ENCODE measurements at places on chromosomes 4 and X.

DNA sequence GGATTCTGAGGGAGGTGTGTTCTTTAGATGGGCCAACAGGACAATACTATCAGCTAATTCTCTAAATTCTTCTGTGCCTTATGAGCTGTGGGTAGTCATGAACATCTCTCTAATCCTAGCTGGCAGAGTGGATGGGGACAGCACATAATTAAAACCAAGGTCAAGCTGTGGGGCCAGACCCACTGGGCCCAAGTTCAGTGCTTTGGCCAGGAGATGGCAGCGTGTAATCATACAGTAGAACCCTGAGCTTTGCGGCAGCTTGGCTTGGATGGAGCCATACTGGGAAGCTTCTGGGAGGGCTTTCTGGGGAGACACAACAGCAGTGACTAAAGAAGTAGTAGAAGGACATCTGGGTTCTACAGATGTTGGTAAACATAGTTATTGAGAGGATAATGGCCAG is 140.3 kb upstream of the CXCL13 start:
- peak; percentile 6 for DNase-seq

GRCh38 chrX:10414862-10415261 is 205.5 kb downstream of the MID1 start:
- DNase-seq: no peak

GRCh38 chr4:73573794-73574528 is 46.3 kb downstream of the RASSF6 start:
- peak; percentile 53 for DNase-seq

DNA sequence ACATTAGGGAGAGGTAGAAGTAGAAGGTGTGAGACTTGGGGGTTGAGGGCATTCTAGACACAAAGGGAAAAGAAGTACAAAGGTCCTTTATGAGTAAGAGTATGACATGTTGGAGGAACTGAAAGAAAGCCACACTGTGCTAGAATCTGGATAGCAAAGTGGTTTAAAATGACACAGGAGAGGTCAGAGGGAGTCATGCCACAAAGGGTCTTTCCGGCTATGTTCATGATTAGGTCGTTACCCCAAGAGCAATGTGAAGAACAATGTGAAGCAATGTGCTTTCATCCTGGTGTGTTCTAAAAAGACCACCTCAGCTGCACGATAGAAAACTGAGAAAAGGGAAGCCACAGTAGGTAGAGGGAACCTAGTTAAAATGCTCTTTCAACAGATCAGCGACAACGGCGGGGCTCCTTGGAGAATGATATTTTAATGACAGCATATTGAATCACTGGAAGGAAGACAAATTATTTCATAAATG is 29.2 kb downstream of the SMIM14 start:
- peak; percentile 66 for DNase-seq

GRCh38 chr4:117889978-117890377 is 144.3 kb upstream of the NDST3 start:
- DNase-seq: no peak

DNA sequence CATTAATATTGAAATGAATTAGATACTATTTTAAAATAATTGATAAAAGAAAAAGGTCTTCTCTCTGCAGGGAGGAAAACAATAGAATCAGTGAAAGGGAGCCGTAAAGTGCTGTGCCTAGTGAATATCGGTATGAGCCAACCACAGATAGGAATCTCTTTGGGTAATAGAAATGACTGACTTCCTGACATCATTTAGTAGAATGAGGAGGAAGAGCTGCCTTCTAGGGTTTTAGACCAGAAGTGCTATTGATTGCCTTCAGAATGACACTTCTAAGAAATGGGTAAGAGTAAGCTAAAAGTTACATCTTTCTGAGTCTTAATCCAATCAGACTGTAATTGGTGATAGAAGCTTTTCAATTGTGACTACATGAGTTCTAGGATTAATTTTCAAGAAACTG is 134.0 kb upstream of the MAP9 start:
- no peak for DNase-seq

DNA sequence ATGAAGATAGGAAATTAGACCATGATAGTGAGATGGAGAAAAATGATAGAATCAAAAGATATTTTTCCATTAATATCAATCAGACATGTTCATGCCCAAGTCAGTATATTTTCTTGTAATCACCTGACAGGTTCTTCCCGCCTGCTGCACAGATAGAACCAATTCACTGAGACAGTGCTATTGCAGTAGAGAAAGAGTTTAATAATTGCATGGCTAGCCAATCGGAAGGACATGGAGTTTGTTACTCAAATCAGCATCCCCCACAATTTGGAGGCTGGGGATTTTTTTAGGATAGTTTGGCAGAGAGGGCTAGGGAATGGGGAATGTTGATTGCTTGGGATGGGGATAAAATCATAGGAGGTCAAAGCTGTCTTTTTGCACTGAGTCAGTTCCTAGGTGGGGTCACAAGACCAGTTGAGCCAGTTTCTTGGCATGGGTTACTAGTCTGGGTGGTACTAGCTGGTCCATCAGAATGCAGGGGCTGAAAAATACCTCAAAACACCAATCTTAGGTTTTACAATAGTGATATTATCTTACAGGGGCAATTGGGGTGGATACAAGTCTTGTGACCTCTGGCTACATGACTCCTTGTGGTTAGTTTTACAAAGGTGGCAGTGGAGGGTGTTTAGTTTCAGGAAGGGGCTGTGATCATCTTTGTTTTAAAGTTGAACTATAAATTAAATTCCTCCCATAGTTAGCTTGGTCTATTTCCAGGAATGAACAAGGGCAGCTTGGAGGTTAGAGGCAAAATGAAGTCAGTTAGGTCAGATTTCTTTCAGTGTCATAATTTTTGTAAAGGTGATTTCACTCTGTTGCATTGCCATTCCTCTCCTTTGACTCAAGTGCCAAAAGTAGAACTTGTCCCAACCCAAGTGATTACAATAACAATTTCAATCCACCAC is 100.3 kb upstream of the PDE5A start:
- no peak for DNase-seq

DNA sequence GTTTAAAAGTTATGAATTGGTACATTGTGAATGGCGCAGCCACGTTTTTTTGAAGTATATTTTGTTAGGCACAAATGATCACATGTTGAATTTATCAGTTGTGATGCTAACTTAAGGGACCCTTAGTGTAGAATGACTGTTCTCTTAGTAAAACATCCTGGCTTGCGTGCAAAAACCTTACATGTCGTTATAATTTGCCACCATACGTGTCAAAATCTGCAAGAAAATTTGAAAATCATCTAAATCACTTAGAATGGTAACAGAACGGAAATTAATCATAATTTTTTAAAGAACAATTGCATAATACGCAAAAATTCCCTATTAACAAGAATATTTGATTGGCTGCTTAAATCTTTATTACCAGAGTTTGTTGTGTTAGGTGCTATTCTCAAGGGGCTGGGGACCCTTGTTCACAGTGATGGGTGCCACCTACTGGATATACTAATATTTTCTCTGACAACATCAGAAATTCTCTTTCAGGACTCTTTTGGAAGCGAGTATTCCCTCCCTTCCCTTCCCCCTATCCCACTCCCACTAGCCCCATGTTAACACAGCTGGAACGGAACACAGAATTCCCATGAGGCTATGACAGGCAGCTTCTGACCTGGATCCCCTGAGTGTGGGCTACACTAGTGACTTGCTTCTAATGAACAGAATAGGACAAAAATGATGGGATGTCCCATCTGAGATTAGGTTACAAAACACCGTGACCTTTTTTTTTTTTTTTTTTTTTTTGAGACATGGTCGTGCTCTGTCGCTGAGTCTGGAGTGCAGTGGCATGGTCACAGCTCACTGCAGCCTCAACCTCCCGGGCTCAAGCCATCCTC is 71.8 kb downstream of the SUPT20HL2 start:
- DNase-seq: no peak

DNA sequence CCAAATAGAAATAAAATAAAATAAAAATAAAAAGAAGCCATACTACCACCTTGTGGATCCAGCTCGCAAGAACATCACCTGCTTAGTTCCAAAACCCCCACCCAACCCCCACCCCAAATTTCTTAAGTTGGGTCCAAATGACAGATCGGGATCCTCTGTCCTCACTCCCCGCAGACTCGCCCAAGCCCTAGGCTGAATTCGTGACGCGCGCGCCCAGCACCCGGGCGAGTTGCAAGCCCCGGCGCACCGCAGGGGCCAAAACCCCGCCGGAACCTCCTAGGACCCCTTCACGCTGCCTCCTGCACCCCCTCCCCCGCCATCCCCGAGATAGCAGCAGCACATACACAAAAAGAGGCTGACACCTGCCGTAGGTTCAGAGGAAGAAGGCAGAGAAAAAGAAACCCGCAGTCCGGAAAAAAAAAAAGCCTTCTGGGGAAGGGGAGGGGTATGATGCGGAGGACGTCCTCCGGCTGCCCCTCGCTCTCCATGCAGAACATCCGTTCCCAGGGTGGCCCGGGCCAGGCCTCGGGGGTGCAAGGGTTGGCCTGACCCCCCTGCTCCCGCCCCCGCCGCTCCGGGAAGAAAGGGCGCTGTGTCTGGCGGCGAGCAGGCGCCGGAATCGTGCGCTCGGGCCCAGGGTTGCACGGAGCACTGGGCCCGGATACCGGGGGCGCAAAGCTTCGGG is 2.6 kb downstream of the NLGN4X start:
- DNase-seq: no peak

DNA sequence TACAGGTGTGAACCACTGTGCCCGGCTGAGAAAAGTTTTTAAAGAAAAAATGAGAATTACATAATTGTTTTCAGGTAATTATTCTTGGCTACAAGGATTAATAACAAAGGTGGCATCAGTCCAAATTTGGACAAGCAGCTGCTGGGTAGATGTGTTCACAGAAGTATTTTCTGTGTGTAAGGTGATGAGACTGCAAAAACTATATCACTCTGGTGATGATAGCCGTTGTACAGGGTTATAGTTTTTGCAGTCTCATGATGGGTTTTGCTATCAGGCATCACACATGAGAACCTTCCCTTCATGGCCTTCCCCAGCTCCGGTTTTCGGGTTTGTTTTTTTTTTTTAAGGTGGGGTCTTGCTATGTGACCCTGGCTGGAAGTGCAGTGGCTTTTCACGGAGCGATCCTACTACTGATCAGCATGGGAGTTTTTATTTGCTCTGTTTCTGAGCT is 5.1 kb upstream of the SLC10A3 start:
- no peak for DNase-seq

DNA sequence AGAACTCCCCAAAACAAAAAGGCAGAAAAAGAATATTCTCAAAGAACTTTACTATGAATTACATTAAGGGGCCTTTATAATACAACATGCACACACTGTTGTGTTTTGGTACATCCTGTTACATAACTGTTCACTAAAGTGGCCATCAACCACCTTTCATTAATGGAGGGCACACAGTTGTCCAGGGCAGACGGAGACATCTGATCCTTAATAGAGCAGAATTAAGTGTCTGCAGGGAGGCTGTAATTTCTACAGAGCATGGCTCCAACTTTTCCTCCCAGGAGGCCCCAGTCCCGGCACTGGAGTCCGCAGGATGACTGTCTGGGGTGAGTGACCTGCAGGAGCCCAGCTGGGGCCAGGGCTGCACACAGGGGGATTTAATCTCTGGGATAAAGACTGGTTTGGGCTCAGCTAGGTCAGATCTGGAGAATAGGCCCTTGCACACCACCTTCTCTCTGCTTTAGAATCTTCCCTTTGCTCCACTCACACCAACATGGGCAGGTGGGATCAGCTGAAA is 233.4 kb downstream of the MAML3 start:
- DNase-seq: no peak

DNA sequence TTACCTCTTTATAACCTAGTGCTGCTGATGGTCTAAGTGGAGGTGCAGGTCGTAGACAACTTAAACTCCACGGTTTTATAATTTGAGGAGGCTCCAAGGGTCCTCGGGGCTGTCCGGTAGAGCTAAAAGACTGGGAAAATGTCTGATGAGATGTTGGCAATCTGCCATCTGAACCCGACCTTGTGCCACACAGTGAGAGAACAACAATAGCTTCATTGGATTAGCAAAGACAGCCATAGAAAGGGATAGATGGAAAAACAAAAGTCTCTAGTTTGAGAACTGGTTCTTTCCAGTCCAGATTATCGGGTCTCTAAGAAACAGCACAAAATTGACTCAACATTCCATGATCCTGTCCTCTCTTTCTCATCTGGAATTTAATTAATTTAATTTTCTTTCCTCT is 31.6 kb downstream of the CD40LG start:
- DNase-seq: no peak

DNA sequence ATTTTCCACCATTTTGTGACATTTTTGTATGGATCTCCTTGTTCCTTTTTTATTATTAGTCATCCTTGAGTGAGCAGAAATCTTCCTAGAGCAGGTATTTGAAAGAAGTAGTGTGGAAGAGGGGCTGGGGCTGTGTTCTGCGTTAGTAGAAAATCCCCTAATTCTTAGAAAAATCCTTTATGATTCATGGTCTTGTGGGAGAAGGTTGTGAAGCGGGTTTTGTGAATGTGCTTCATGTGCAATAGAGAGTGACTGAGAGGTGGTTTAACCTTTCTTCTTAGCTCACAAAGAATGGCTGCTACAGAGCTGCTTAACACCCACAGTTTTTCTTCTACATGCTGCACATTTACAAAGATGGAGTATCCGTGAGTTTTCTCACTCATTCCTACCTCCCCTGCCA is 220.5 kb downstream of the IDS start:
- DNase-seq: no peak

DNA sequence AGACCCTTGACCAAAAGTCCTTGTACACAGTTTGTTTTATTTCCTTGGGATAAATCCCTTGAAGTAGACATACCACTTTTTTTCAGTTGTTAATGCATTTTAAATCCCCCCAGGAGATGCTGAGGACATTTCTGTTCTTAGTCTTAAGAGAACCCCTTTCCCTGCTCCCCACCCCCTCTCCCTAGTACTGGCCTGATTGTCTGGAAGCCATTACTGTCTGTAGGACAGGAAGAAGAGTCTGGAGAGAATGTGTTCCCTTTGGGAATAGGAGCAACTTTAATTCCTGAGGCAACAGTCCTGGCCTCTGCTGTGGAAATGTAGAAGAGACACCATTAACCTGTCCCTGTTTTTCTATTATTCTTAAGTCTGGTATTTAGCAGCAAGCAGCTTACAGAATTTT is 52.3 kb upstream of the TMEM131L start:
- no peak for DNase-seq

DNA sequence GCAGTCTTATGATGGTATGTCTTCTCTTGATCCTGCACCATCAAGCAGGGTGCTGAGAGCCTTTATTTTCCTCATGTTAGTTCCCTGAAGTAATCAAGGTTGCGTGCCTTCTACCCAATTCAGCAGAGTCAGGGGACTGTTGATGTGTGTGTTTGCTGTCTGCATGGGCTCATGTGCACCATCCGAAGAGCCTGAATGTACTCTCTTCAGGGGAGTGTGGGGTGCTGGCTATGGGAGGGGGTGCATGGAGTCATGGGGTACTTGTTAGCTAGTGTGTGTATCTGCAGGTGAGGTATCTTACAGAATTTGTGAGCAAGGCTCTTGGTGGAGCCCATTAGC is 154.3 kb upstream of the ANXA3 start:
- DNase-seq: no peak

GRCh38 chr4:160894809-160895208 is 1269.0 kb downstream of the FSTL5 start:
- no peak for DNase-seq

- no peak for DNase-seq
These were observed 42.2 kb downstream of the TBCK start for GRCh38 chr4:106273831-106274230.

GRCh38 chr4:59553721-59554091 is 1646.4 kb upstream of the ADGRL3 start:
- DNase-seq: no peak
